Renal cortex interstitium (tissue), 15 donors: ENCODE measurements at places on chromosomes 16 and 17. TPM values are rescaled to one million over a fixed set of nuclear protein-coding genes. Genes with fewer than 3 reads are reported as not detected.

The TBC1D3I gene
- not detected for polyA plus RNA-seq

The PYDC1 gene
- polyA plus RNA-seq = not detected

The ZNF385C gene
- polyA plus RNA-seq = 8.7 TPM

The TVP23B gene
- polyA plus RNA-seq = 52.7 TPM

The NPIPB12 gene
- polyA plus RNA-seq = 29.8 TPM

The OR1F1 gene
- polyA plus RNA-seq = not detected

The CEP295NL gene
- polyA plus RNA-seq = 0.48 TPM

The PDE6G gene
- 12.1 TPM for polyA plus RNA-seq

The FOXF1 gene
- polyA plus RNA-seq = not detected

The SPAG9 gene
- 97.0 TPM for polyA plus RNA-seq

The SLC5A10 gene
- 1.1 TPM for polyA plus RNA-seq

The CDH5 gene
- 62.2 TPM for polyA plus RNA-seq

The SCNN1G gene
- 36.0 TPM for polyA plus RNA-seq

The HOXB3 gene
- polyA plus RNA-seq = 258 TPM

The USP31 gene
- polyA plus RNA-seq = 6.4 TPM

The IL34 gene
- 1.5 TPM for polyA plus RNA-seq

The CFAP97D1 gene
- 0.04 TPM for polyA plus RNA-seq

The ABCC11 gene
- 0.14 TPM for polyA plus RNA-seq

The YPEL2 gene
- polyA plus RNA-seq = 39.3 TPM

The COL1A1 gene
- 412 TPM for polyA plus RNA-seq

The ADAD2 gene
- polyA plus RNA-seq = 0.73 TPM

The SMIM5 gene
- 5.7 TPM for polyA plus RNA-seq

The NXN gene
- 38.5 TPM for polyA plus RNA-seq

The ELMO3 gene
- 3.6 TPM for polyA plus RNA-seq

The TVP23A gene
- 5.0 TPM for polyA plus RNA-seq

The C17orf100 gene
- polyA plus RNA-seq = 11.2 TPM

The PSMB10 gene
- polyA plus RNA-seq = 31.1 TPM

The KRT24 gene
- not detected for polyA plus RNA-seq

The FBF1 gene
- polyA plus RNA-seq = 12.4 TPM

The UTP18 gene
- polyA plus RNA-seq = 47.4 TPM

The CACNG4 gene
- polyA plus RNA-seq = 4.6 TPM

The CHTF18 gene
- polyA plus RNA-seq = 32.3 TPM

The CES4A gene
- polyA plus RNA-seq = 7.6 TPM

The DBF4B gene
- 14.1 TPM for polyA plus RNA-seq

The STAC2 gene
- polyA plus RNA-seq = 3.6 TPM

The METTL2A gene
- polyA plus RNA-seq = 20.9 TPM

The HOXB6 gene
- 173 TPM for polyA plus RNA-seq

The CAVIN1 gene
- polyA plus RNA-seq = 58.3 TPM

The OR3A3 gene
- 0.06 TPM for polyA plus RNA-seq

The ZNF423 gene
- polyA plus RNA-seq = 33.2 TPM

The SPN gene
- 2.8 TPM for polyA plus RNA-seq

The AGRP gene
- 0.53 TPM for polyA plus RNA-seq

The SCIMP gene
- 1.3 TPM for polyA plus RNA-seq

The SLFN12 gene
- 15.7 TPM for polyA plus RNA-seq

The SLFN14 gene
- 0.19 TPM for polyA plus RNA-seq

The NKD1 gene
- 13.5 TPM for polyA plus RNA-seq

The ZNF23 gene
- polyA plus RNA-seq = 19.4 TPM

The ASGR1 gene
- polyA plus RNA-seq = 6.1 TPM

The PRRT2 gene
- 18.1 TPM for polyA plus RNA-seq
